T-helper 2 cell treated with Interferon-gamma antibody and Interleukin-4, amounts not matched to agents 5 μg/mL and 100 μg/mL, for 36 hours (primary cell): ENCODE measurements at places on chromosomes 1 and 21.

- no peak for DNase-seq
Measured at GRCh38 chr1:224373008-224373590, 16.4 kb downstream of the CNIH4 start.

- no peak for DNase-seq
Measured at GRCh38 chr1:147722124-147722523, 38.3 kb downstream of the GJA5 start.

DNA sequence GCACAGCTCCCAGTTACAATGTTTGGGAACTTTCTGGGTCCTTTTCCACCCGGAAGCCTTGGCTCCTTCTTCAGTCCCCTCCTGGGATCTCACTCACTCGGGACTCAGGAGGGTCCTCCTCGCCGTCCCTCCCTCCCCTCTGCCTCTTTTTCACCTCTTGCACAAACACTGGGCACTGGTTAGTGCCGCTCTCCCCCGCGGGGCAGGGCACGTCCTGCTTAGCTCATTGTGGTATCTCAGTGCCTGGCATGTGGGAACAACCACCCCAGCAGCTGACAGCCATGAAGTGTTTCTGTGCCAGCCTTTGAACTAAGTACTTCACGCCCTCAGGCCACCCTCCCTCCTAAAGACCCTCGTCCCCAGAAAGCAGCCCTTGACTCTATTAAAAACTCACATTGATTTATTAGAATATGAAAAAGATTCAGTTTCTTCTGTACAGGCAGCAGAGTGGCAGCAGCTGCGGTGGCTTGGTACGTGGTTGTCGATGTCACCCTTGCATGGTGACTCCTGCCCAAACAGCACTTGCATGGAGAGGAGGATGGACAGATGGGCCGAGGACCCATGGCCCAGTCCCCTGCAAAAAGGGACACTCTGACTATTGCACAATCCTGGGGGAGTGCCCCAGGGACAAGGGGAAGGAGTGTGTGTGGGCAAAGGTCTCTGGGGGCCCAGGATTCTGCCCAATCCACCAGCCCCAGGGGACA, 56.3 kb downstream of the SLC9A1 start:
- no peak for DNase-seq

- no peak for DNase-seq
Measured at GRCh38 chr1:206586501-206587445, 25.5 kb downstream of the EIF2D start.

DNA sequence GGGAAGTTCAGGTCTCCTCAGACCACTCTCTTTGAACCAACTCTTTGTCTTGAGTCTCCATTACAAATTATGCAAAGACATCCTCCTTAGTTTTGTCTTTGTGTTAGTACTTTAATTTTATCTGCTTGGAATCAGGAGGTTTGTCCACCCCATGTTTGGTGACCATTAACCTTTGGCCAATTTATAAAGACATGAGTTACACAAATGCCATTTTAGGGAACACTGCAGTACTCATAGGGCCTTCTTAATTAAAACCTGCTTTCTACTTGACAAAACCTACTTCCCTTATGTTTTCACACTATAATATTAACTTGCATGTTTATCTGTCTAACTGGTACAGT, 7.9 kb upstream of the CDC73 start:
- DNase-seq, result no peak

GRCh38 chr1:24541711-24542346, 14.1 kb upstream of the NCMAP start:
- DNase-seq, result no peak

DNA sequence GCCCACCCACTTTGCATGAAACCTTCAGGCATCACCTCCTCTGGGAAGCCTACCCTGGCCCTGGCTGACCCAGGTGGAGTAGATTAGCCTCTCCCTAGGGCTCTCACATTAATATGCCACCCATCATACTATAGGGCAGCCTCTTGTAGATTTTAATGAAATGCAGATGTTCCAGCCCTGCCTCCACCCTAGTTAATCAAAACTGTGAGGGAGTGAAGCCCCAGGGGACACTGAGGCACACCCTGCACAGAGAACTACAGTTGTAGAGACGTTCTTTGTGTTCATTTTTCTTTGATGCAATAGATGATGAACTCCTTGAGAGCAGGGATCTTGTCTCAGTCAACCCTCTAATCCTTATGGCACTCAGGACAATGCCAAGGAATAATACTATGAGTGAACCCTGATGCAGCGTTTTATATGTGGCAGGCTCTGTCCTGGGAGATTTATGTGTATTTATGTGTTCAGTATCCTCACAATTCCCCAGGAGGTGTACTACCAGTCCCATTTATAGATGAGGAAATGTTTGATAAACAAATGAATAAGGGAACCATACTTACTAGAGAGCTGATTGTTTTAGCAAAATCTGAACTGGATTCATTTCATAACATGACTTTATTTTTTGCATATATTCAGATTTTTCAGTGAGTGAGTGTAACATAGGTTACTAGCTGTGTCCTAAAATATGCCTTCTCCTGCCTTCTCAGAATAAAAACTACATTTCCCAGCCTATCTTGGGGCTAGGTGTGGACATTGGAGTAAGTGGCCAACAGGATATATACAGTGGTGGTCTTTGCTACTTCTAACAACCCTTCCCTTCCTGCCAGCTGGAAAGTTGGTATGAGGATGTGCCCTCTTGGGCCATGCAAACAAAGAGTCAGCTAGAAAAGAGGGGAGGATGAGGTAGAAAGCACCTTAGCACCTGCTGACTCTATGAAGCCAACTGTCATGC, 23.5 kb upstream of the PRELP start:
- DNase-seq, result no peak

GRCh38 chr1:39866767-39867166, 16.5 kb downstream of the TRIT1 start:
- DNase-seq, result no peak

DNA sequence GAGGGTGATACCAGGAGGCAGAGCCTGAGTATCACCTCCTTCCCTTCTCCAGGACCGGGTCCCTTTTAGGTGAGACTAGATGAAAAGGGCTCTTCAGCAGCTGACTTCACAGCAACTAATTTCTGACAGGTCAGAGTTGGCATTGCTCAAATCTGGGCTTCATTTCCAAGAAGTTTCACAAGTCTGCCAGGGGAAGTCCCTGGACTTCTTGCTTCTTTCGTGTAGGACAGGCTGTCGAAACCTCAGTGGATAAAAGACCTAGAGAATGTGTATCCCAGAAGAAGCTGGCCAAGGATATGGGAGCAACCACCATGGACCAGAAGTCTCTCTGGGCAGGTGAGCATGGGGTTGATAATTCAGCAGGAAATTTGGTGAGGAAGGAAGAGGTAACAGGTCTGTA, at the start of gene CHI3L2:
CHI3L2 (plus strand) TSS at position 280 of the 400 bp plus-strand sequence; CDS start at position 297, 17 bp downstream.
- no peak for DNase-seq

- DNase-seq, result no peak
Measured at GRCh38 chr1:42533101-42533863, 70.2 kb downstream of the CCDC30 start.

- no peak for DNase-seq
Measured at GRCh38 chr1:199279872-199280645, 641.2 kb downstream of the PTPRC start.

GRCh38 chr1:65387821-65388220, 32.6 kb upstream of the LEPR start:
- DNase-seq, result no peak

- DNase-seq, result no peak
Measured at GRCh38 chr1:212037900-212038299, 2.4 kb downstream of the DTL start.

- no peak for DNase-seq
Measured at GRCh38 chr1:111952125-111952657, 37.3 kb downstream of the KCND3 start.

DNA sequence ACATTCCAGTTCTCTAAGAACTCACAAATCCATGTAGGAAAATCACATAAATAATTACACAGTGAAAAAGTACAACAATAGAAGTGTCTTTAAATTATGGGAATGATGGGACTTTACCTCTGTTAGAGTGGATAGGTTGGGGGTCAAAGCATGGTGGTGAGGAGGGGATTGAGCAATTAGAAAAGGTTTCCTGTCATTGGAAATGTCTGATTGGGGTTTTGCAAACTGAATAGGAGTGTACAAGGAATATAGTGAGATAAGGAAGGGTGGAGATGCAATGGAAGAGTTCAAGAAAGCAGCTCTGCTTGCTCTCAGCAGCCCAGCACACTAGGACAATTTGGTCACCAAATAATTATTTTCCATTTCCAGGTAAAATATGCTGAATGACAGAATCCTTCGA, 238.8 kb downstream of the ST6GALNAC3 start:
- DNase-seq, result no peak

- no peak for DNase-seq
Measured at GRCh38 chr1:228210076-228210651, 2.3 kb downstream of the OBSCN start.

- no peak for DNase-seq
Measured at GRCh38 chr1:155648207-155649147, 38.5 kb downstream of the MSTO1 start.

- DNase-seq, result no peak
Measured at GRCh38 chr1:198122693-198123092, 34.1 kb upstream of the NEK7 start.

GRCh38 chr1:241821363-241821762, 26.6 kb upstream of the EXO1 start:
- no peak for DNase-seq

DNA sequence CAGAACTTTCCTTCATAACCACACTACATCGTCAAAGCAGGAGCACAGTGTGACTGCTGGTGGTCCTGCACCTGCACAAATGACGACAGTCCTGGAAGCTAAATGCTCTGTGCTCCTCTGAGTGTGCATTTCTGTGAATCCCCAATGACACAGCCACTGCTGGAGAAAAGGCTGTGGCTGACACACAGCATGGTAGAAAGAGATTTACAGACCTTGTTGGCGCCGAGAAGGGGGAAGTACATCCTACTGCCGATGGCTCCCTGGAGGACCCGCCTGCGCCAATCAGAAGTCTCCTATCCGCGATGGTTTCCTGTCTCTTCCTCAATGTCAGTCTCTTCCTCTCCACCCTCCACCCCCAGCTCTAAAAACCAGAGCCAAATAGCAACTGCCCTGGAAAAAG, 115.4 kb upstream of the RAB4A start:
- DNase-seq, result no peak

DNA sequence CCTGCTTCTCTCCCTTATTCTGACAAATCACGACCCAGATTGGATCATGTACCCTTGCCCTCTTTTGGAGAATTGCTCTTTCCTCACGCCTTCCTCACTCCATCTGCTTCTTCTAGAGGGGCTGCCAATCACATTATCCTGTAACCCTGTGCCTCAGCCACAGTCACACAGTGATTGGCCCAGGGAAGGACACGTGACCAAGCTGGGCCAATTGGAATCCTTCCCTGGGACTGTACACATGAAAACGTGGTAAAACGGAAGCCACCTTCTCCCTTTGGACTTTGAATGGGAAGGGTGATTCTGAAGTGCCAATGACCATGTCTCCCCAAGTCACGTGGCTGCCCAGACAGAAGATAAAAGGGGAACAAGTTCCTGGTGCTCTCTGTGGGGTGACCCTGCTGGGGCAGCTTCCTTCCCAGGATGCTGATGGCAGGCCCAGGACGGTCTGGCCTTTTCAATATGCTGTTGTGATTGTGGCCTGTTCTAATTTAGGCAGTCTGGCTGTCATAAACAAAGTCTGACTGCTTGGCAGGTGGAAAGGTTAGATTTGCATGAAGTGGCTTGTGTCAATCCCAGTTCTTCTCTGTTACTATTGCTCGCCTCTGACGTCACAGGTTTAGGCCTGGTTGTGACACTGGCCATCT, 92.9 kb downstream of the UBIAD1 start:
- no peak for DNase-seq

DNA sequence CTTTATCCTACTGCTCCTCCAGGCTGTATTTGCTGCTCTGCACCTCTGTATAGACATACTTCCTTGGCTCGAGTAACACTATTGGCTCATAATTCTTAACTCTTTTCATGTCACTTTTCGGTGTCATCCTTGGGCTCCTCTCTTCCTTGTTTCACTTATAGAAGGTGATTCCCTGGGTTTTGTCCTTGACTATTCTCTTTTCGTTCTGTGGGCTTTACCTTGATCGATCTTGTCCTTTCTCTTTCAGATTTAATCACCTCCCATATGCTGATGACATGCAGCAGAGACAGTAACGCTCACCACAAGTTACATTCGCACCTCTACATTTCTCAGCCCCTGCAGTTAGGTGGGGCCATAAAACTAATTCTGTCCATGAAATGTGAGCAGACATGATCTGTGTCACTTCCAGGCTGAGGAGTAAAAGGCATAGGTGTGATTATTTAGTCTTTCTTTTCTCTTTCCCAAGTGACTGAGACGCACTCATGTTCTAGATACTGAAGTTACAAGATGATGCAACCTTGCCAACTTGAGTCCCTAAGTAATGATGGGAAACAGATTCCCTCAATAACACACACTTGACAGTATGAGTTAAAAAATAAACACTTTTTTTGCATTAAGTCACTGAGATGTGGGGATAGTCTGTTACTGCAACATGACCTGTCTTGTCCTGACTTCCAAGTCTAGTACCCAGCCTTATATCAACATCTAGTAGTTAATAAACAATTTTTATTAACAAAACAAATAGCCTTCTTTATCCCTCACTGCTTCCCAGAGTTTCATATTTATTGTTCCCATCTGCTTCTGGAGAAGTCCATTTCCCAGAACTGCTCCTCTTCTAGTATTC, 49.9 kb upstream of the HAO2 start:
- DNase-seq, result no peak

DNA sequence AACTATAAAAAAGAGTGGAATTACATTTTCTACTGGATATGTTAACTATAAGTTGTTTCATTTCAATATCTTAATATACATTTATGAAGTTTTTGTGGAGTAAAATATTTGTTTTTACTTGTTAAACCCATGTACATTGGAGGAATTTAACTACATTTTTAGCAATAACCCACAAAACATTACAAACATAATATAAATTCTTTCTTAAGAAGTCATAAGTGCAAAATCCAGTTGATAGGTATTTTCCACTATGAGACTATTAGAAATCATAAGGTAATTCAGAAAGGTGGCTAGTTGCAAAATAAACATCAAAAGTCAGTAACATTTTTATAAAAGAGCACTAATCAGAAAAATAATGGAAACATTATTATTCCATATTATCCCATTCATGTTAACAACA, 73.9 kb upstream of the RRP15 start:
- no peak for DNase-seq

GRCh38 chr1:12772520-12772919, 1.0 kb upstream of the PRAMEF12 start:
- no peak for DNase-seq

GRCh38 chr1:216779686-216780085, 56.5 kb upstream of the ESRRG start:
- no peak for DNase-seq

GRCh38 chr1:59018446-59018845, 234.6 kb upstream of the JUN start:
- DNase-seq, result no peak

DNA sequence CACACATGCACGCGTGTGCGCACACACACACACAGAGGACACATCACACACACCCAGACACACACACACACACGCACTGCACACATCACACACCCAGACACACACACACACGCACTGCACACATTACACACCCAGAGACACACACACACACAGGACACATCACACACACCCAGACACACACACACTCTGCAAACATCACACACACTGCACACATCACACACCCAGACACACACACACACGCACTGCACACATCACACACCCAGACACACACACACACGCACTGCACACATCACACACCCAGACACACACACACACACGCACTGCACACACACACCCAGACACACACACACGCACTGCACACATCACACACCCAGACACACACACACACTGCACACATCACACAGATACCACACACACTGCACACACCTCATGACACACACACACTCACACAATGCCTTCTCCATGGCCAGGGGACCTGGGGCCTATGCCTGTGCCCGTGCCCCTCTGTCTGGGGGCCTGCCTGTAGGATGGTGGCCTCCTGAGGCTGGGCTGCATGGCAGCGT, 24.4 kb downstream of the CRYAA start:
- no peak for DNase-seq
